ENCODE measurements at places on chromosomes 4 and X.
A peak's percentile ranks its signal among the peaks of the same experiment; 100 is the strongest.

DNA sequence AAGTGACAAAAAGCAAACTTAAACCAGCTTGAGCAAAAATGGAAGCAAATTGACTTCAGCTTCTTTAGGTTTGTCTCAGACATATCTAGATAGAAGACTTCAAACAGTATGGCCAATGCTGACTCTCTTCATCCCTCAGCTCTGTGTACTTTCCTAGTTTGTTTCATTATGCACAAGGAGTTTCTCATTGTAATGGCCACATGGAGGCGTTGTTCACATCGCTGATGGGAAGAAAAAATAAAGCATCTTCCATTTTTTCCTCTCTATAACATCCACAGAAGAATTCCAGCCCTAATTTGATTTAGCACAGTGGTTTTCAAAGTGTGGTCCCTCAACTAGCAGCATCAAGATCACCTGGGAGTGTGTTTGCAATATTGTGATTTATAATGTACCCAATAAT, 397.5 kb upstream of the PRKX start:
- no peak overlapping the region for H3K27ac ChIP-seq
- peaks cover 14% of the 10 kb centered on the region for H3K4me1 ChIP-seq
- H3K27me3 ChIP-seq, result peaks cover 4% of the 10 kb centered on the region

- H3K27me3 ChIP-seq, result no peaks in the 10 kb centered on the region
- no peaks in the 10 kb centered on the region for H3K4me1 ChIP-seq
- DNase-seq, result no peak
- H3K36me3 ChIP-seq, result peaks cover 30% of the 10 kb centered on the region
Measured at GRCh38 chr4:4416981-4417380, 30.1 kb downstream of the NSG1 start.

DNA sequence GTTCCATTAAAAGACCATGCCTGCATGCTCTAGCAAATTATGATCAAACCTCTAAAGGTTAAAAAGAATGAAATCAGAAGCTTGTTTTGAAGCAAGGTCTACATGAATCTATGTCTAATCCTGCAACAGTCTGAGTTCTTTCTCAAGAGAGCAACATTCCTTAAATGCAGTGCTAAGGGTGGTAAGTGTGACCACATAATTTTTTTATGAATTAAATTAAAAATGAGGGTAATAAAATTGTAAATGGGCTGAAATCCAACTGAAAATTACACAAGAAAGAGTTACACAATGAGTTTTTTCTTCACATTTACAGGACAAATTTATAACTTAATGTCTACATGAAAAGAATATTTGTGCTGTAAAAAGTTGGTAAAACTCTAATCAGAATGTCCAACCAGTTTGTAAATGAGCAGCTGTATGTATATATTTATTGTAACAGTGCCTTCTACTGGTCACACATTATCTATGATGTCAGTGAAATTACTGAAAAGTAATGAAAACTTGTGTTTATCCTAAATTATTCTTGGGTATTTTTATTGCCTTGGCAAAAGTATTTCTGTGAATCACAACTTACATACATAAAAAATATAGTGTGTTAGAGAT, 336.3 kb upstream of the PITX2 start:
- H3K4me3 ChIP-seq, result no peak overlapping the region
- H3K27me3 ChIP-seq, result no peaks in the 10 kb centered on the region
- H3K27ac ChIP-seq, result peak overlapping the region; percentile 59
- H3K4me1 ChIP-seq, result peaks cover 58% of the 10 kb centered on the region
- H3K36me3 ChIP-seq, result no peaks in the 10 kb centered on the region

GRCh38 chr4:139913995-139914598, 239.9 kb downstream of the MAML3 start:
- peaks cover 61% of the 10 kb centered on the region for H3K4me1 ChIP-seq
- H3K4me3 ChIP-seq, result no peak overlapping the region
- H3K36me3 ChIP-seq, result no peaks in the 10 kb centered on the region
- peak overlapping the region; percentile 91 for H3K27ac ChIP-seq
- H3K27me3 ChIP-seq, result no peaks in the 10 kb centered on the region
- DNase-seq, result no peak

GRCh38 chr4:38287101-38287851, 327.1 kb downstream of the PTTG2 start:
- no peaks in the 10 kb centered on the region for H3K27me3 ChIP-seq
- DNase-seq, result no peak
- H3K4me1 ChIP-seq, result peaks cover 2% of the 10 kb centered on the region
- no peak overlapping the region for H3K4me3 ChIP-seq
- no peaks in the 10 kb centered on the region for H3K36me3 ChIP-seq

- peaks cover 2% of the 10 kb centered on the region for H3K36me3 ChIP-seq
- H3K27me3 ChIP-seq, result no peaks in the 10 kb centered on the region
- H3K4me1 ChIP-seq, result peaks cover 26% of the 10 kb centered on the region
- H3K27ac ChIP-seq, result peak overlapping the region; percentile 96
- no peak for DNase-seq
Measured at GRCh38 chr4:93183576-93183975, 645.0 kb upstream of the ATOH1 start.

- H3K4me1 ChIP-seq, result peaks cover 35% of the 10 kb centered on the region
- H3K36me3 ChIP-seq, result no peaks in the 10 kb centered on the region
- peak; percentile 51 for DNase-seq
- no peak overlapping the region for H3K4me3 ChIP-seq
- H3K27me3 ChIP-seq, result no peaks in the 10 kb centered on the region
- H3K27ac ChIP-seq, result peak overlapping the region; percentile 99
Measured at GRCh38 chr4:183409934-183410333, 34.5 kb upstream of the CDKN2AIP start.

- no peak overlapping the region for H3K4me3 ChIP-seq
- peaks cover 10% of the 10 kb centered on the region for H3K4me1 ChIP-seq
- no peak for DNase-seq
- peak overlapping the region; percentile 13 for H3K27ac ChIP-seq
- no peaks in the 10 kb centered on the region for H3K27me3 ChIP-seq
Measured at GRCh38 chr4:55447831-55448230, 52.1 kb downstream of the TMEM165 start.

GRCh38 chrX:103847174-103847870, 15.3 kb upstream of the RAB9B start:
- H3K4me1 ChIP-seq, result peaks cover 11% of the 10 kb centered on the region
- peaks cover 9% of the 10 kb centered on the region for H3K27me3 ChIP-seq
- no peak overlapping the region for H3K27ac ChIP-seq
- H3K4me3 ChIP-seq, result no peak overlapping the region

DNA sequence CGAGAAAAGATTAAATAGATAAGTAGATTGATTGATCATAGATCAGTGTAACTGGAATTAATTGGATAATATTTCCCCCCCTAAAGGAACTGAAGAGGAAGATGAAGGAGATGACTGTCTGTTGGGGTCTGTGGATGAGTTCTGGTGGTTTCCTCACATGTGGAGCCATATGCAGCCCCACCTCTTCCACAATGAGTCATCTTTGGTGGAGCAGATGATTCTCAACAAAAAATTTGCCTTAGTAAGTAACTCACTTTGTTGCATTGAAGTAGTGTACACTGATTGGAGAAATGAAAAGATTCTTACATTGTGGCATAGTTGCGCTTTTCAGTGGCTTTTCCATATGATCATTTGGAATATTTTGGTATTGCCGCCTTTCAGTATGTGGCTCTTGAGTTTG, 80.4 kb downstream of the NDST3 start:
- DNase-seq, result no peak
- H3K4me1 ChIP-seq, result peaks cover 15% of the 10 kb centered on the region
- no peak overlapping the region for H3K27ac ChIP-seq
- no peak overlapping the region for H3K4me3 ChIP-seq
- no peaks in the 10 kb centered on the region for H3K27me3 ChIP-seq
- no peaks in the 10 kb centered on the region for H3K36me3 ChIP-seq

All from mesothelial cell of epicardium (in vitro differentiated cells).